GM13976 (cell line): ENCODE measurements at places on chromosomes 1 and 21.

DNA sequence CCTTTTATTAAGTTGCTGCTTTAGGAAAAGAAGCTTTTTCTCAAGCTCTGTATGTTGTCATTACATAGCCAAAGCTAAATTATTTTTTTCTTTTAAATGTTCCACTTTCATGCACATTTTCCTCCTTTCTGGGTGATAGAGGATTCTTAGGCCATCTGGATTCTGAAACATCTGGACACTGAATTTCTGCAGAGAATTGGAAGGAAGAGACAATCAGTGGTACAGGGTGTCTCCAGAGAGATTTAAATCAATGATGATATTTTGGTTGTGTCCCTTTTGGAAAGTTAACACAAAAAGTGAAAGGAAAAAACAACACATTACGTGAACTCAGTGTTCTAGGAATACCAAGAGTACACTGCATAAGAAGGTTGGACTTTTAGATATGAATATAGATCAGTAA lies 211.4 kb upstream of the PKN2 start:
- no peak for DNase-seq

DNA sequence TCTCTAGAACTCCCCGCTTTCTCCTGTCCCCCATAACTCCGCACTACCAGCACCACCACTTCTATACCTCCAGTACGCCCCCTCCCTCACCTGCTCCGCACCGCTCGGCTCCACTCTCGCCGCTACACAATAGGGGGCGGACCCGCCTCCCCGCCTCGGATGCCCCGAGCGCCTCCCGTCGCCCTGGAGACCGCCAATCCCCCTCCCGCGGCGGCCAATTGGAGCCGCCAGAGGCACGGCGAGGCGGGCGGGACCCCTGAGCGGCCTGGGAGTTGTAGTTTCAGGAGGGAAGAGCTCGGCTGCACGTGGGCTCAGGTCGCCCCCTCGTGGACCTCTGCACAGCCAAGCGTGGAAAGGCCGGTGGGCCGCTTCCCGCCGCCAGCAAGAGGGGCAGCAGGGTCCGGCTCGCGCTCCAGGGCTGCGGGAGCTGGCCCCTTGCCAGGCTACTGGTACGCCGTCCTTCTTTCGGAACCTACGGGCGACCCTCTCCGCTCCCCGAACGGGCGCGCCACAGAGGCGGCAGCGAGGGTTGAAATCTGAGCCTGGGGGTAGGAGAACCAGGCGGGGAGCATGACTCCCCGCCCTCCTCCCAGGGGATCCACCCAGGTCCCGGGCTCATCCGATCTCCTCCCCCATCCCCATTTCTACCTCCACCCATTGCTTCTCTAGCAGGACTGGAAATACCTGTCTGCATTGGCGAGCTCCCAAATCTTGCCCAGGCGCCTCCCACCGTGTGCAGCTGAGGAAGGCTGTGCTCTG lies at the start of gene IGSF9:
Gene IGSF9, minus strand, starts transcription at position 131 of the 759 bp plus-strand sequence. CDS start 2,159 bp downstream, outside the sequence.
- DNase-seq, result peak; percentile 77

DNA sequence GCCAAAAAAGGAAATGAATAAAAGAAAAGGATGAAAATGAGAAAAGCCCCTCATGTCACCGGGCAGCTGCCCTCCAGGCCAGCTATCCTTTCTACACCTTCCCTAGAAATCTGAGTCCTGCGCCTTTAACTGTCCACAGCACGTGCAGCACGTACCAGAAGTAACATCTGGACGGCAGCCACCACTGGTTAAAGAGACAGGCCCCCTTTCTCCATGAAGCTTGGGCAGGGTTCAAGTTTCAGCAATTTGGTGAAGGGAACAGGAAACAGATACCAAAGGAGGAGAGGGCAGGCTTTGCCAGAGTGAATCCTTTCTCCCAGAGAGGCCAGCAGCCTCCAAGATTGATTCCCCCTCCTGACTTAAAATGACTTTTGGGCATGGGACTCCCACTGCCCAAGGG lies 3.6 kb upstream of the KIAA2013 start:
- DNase-seq, result peak; percentile 68

DNA sequence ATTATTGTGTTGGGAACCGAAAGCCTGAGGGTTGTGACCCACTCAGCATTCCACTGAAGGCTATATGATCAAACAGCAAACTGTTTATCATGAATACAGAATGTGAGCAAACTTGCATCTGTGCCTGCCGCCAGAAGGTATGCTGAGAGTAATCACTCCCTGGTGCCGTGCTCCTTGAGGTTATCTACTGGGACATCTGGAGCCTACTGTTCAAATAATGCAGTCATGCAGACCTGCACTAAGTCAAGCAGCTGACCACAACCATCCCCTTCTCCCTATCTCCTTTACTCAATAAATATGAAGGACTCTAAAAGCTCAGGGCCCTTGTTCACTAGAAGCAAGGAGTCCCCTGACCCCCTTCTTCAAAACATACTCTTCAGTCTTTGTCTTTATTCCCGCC lies 13.5 kb downstream of the GSTM5 start:
- DNase-seq, result no peak

GRCh38 chr21:38136201-38136600 lies 120.6 kb upstream of the KCNJ15 start:
- no peak for DNase-seq

DNA sequence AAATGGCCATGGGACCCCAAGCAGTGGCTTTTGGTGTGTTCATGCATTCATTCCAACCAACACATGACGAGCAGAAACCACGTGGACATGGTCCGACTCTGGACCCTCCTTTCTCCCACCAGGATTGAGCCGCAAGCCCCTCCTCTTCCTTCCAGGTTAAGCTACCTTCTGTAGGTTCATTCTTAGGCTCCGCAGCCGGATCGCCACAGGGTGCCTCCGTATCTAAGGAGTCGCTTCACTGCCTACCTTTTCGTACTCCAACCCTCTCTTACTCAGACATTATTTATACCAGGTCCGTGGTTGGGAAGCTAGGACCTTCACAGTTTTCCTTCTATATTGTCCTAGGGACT lies 63.6 kb downstream of the RHBG start:
- no peak for DNase-seq

- DNase-seq, result no peak
These were observed 149.2 kb upstream of the TMEM51 start for GRCh38 chr1:15004396-15004795.
